Stimulated activated memory B cell treated with anti-CD40 and anti-IgM and Interleukin-4, amounts not matched to agents 10 μg/mL and 1 μg/mL and 100 μg/mL, for 72 hours (primary cell): ENCODE measurements at places on chromosomes 5 and 9.

GRCh38 chr5:147961208-147961749 is 54.9 kb upstream of the C5orf46 start:
- ATAC-seq: no peak

DNA sequence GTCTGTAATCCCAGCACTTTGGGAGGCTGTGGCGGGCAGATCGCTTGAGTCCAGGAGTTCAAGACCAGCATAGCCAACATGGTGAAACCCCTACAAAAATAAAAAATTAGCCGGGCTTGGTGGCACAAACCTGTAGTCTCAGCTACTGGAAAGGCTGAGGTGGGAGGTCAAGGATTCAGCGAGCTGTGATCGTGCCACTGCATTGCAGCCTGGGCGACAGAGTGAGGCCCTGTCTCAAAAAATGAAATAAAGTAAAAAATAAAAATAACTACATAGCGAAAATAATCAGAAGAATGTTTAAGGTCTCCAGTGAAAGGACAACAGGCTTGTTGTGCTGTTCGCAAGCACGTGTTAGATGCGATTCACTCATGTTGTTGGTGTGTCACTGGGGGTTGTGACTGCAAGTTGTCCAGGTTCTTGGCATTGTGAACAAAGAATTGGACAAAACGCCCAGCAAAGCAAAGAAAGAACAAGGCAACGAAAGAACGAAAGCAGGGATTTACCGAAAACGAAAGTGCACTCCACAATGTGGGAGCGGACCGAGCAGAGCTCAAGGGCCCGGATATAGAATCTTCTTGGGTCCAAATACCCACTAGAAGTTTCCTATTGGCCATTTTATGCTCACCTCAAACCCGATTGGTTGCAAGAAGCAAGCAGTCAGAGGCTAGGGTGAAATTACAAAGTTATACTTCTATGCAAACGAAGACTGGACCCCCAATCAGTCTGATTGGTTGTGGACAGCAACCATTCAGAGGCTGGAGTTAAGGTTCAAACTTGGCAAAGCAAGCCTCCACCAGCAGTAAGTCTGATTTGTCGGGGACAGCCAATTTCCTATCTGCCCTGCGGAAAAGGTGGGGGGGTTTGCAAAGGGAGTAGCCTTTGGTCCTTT is 844 bp upstream of the MCCC2 start:
- no peak for ATAC-seq

DNA sequence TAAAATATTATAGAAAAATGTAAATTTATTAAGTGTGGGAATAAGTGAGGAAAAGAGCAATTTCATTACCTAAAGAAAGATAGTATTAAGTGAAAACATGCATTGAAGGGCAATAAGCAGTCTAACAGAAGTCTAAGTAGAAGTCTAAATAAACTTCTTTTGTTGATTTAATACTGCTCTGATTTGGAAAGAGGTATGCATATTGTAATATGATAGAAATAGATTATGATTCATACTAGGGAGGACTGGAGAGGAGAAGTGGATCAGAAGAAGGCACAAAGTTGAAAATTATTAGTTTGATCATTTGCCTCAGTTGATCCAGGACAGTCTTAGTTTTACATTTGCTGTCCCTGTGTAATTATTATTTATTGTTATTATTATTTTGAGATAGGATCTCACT is 6.6 kb upstream of the ERBIN start:
- no peak for ATAC-seq

DNA sequence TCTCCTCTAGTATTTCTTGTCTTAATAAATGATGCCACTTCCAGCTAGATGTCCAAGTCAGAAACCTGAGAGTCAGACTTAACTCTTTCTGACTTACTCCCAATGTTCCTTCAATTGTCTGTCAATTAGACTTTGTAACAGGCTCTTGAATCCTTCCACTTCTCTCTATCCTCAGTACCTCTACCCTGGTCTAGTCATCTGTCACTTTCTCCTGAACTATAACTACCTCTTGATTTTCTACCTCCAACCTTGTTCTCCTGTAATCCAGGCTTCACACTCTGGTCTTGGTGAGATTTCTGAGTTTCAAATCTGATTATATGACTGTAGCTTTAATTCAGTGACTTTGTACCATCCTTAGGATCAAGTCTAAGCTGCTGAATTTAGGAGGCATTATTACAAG is 64.9 kb downstream of the NDUFAF2 start:
- ATAC-seq: no peak

DNA sequence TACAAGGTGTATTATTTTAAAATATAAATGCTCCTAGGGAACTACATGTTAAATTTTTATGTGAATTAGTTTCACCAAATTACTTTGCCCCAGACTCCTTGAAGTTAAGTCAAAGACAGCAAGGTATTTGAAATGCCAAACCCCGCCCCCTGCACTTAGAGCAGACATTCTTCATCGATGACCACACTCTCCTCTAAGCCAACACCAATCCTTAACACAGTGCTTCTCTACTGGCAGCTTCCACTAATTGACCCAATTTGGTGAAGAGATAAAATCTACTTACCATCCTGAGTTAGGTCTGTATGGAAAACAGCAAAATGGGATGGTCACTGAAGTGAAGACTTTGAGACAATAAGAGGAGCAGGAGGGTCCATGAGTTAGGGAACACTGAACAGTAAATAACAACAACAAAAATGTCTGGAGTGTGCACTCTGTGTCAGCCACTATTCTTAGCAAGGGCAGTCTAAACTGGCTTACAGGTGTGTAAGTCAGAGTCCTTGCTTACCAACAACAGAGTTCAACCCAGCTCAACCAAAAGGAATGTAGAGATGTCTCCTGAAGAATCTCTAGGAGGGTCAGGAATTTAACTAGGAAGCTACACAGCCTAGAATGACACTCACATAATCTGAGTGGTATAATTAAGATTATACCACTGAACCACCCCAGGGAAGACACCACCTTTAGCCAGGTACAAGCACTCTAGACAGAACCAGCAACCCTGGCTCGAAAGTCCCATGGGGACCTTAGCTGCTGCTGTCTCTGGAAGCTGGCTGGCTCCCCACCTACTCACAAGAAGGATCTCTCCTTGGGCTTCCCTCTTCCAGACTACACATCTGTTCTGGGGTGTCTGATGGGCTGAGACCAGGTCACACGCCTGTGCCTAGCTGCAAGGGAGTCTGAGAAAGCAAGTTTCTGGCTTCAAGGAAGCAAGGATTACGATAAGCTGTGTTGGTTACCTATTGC is 8.8 kb upstream of the UBE2QL1 start:
- ATAC-seq: no peak

GRCh38 chr9:136711751-136712689 is at the start of gene DIPK1B:
DIPK1B (plus strand) TSS chr9:136712572; CDS start chr9:136712666, 94 bp downstream.
- no peak for ATAC-seq

- no peak for ATAC-seq
Measured at GRCh38 chr5:107121793-107122519, 548.8 kb downstream of the EFNA5 start.

GRCh38 chr5:24854350-24854749 is 209.6 kb upstream of the CDH10 start:
- no peak for ATAC-seq

GRCh38 chr5:122478741-122479442 is 166.9 kb downstream of the SNCAIP start:
- no peak for ATAC-seq

DNA sequence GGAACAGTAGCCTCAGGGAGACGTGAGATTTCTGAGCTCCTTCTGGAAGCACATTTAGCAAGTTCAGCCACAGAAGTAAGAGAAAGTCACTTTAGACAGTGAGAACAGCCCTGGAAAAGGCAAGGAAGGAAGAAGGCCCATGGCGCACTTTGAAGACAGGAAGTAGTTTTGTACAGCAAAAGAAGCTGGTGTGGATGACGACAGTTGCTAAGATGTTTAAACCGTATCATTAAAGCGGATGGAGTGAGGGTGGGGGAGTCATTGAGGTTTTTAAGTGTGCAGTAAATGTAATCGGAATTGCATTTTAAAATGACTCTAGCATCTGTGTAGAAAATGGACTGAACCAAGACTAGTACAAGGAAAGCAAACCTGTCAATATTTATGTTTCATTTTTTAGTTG is 15.3 kb upstream of the TRPM3 start:
- no peak for ATAC-seq

DNA sequence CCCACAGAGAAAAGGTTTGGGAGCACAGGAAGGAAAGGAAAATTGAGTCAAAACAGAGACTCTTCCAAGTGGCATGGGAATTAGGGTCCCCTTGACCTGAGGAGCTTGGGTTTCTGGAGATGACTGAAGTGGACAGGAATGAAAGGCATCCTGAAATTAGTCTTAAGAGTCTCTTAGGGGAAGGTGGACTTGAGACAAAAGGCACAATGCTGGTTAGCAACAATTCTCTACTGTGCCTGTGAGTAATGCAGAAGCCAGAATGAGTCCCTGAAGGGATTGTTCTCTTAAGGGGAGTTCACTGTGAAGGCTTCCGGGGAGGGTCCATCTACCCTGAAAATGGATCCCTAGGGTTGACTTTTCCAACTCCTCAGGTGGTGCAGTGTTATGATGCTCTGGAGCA is 58.4 kb upstream of the FOXE1 start:
- ATAC-seq: no peak

DNA sequence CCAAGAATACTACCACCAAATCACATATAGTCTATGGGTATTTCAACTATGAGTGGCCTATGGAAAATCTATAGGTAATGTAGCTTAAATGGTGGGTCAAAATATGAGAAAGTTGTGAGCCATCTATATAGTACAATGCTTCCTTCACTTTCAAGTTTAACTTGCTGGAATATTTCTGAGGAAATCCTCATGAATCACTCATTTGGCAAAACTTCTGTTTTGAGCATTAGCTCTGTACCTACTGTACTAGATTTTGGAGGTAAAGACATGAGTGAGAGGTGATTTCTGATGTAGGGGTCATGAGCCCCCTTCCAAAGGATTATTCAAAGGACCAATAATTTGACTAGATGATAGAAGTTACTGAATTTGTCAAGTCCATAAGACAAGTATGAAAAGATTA is 80.6 kb upstream of the DAB2 start:
- ATAC-seq: no peak

- no peak for ATAC-seq
Measured at GRCh38 chr5:32612134-32612888, 27.0 kb downstream of the SUB1 start.
